Esophagus squamous epithelium (tissue), 5 donors: ENCODE measurements at places on chromosomes 12 and 14.
A peak's percentile ranks its signal among the peaks of the same experiment; 100 is the strongest.

GRCh38 chr12:91616416-91616815 lies 433.8 kb upstream of the DCN start:
- no peak overlapping the region for H3K27ac ChIP-seq
- no peaks in the 10 kb centered on the region for H3K27me3 ChIP-seq
- H3K4me1 ChIP-seq, result no peaks in the 10 kb centered on the region
- H3K4me3 ChIP-seq, result no peak overlapping the region
- no peak for DNase-seq

DNA sequence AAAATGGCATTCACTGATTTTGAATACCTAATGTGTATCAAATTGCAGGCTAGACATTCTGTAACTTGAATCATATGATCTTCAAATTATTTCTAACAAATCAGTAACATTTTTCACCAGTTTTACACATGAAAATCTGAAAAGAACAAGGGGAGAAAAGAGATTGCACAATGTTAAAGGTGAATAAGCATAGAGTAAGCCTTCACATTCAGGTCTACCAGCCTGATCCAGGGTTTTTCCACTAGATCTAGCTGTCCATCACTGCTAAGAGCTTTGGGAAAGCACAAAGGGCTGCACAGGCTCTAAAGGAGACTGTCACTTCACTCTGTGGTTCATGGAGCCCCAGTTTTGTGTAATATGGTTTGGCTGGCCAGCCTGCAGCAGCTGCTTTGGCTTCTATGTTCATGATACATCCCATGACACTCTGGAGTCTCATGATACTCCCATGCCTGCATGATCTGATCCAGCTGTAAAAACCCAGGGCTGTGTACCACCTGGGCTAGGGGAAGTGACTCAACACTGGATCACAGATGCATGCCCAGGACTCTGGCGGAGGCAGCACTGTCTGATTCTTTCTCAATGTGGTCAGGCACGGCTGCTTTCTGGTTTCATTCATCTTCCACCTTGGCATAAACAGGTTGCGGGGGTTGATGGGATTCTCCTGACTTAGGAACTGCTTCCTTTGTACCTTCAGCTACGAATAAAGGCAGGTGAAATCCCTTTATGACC lies 859.7 kb downstream of the GALC start:
- no peak for DNase-seq
- no peaks in the 10 kb centered on the region for H3K27me3 ChIP-seq
- H3K36me3 ChIP-seq, result no peaks in the 10 kb centered on the region
- no peak overlapping the region for H3K27ac ChIP-seq

GRCh38 chr12:65845751-65846537 lies 21.7 kb downstream of the HMGA2 start:
- H3K27me3 ChIP-seq, result no peaks in the 10 kb centered on the region
- no peak overlapping the region for H3K4me3 ChIP-seq
- no peaks in the 10 kb centered on the region for H3K4me1 ChIP-seq
- H3K36me3 ChIP-seq, result no peaks in the 10 kb centered on the region
- no peak overlapping the region for H3K27ac ChIP-seq
- DNase-seq, result no peak

GRCh38 chr12:111337371-111337770 lies 31.5 kb downstream of the PHETA1 start:
- no peaks in the 10 kb centered on the region for H3K27me3 ChIP-seq
- H3K36me3 ChIP-seq, result no peaks in the 10 kb centered on the region
- DNase-seq, result no peak
- H3K4me1 ChIP-seq, result no peaks in the 10 kb centered on the region

GRCh38 chr14:59870277-59871165 lies at the start of gene RTN1:
RTN1 (minus strand) TSS chr14:59870776; CDS start chr14:59870630, 146 bp downstream.
- DNase-seq, result no peak
- no peaks in the 10 kb centered on the region for H3K36me3 ChIP-seq
- peak within 1 kb of the TSS; percentile 71 for H3K4me3 ChIP-seq
- H3K27me3 ChIP-seq, result peaks cover 74% of the 10 kb centered on the region

- H3K36me3 ChIP-seq, result no peaks in the 10 kb centered on the region
- no peak overlapping the region for H3K4me3 ChIP-seq
- peaks cover 83% of the 10 kb centered on the region for H3K4me1 ChIP-seq
These were observed 7.5 kb upstream of the AQP2 start for GRCh38 chr12:49942921-49943624.

GRCh38 chr14:43803076-43803689 lies 703.9 kb downstream of the FSCB start:
- no peaks in the 10 kb centered on the region for H3K27me3 ChIP-seq
- no peaks in the 10 kb centered on the region for H3K4me1 ChIP-seq
- no peak overlapping the region for H3K4me3 ChIP-seq
- no peaks in the 10 kb centered on the region for H3K36me3 ChIP-seq
- no peak overlapping the region for H3K27ac ChIP-seq

DNA sequence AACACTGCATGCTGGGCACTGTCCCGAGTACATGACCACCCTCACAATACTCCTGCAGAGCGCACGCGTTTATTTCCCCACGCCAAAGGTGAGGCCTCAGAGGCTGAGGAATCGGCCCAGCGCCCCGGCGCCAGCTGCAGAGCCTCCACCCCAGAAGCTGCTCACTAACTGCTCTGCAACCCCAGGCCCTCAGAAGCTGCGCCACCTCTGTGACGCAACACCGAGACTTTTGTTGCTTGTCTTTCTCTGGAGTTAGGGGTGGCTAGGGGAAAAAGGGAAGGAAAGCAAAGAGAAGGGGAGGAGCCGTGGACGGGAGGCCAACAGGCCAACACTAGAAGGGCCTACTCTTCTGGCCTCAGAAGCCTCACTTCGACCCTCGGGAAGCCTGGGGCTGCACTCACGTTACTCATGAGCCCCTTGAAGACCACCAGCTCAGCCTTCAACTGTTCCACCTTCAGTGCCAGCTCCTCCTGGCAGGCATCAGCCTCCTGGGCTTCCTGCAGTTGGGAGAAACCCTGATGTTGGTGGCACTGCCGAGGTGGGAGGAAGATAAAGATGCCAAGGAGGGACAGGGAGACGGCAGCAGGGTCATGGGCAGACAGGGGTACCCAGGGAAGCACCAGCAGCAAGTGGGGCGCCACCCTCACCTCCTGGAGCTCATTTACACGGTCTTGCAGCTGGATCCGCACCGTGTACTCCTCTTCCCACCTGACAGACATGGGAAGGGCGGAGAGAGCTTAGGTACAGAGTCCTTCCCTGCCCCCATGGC lies 5.4 kb downstream of the IFFO1 start:
- peaks cover 50% of the 10 kb centered on the region for H3K4me1 ChIP-seq
- DNase-seq, result no peak
- H3K36me3 ChIP-seq, result peaks cover 55% of the 10 kb centered on the region
- H3K4me3 ChIP-seq, result no peak overlapping the region
- peak overlapping the region; percentile 83 for H3K27ac ChIP-seq

DNA sequence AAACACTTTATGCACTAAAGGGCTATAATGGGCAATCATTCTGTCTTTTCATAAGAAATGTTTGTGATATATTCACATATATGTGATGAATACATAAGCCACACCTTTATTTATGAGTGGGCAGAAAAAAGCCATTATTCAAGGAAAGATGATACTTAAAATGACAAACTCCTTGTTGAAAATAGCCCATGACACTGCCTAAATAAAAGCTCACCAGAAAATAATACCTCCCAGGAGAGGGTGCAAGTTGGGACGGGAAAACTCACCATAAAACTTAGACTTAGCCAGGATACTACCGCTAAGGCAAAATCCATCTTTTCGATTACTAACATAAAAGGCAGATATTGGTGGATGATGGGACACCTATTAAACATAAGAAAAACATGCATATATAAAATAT lies 35.8 kb upstream of the BBS10 start:
- no peaks in the 10 kb centered on the region for H3K27me3 ChIP-seq
- no peaks in the 10 kb centered on the region for H3K36me3 ChIP-seq
- H3K4me3 ChIP-seq, result no peak overlapping the region
- H3K27ac ChIP-seq, result no peak overlapping the region
- peaks cover 14% of the 10 kb centered on the region for H3K4me1 ChIP-seq

DNA sequence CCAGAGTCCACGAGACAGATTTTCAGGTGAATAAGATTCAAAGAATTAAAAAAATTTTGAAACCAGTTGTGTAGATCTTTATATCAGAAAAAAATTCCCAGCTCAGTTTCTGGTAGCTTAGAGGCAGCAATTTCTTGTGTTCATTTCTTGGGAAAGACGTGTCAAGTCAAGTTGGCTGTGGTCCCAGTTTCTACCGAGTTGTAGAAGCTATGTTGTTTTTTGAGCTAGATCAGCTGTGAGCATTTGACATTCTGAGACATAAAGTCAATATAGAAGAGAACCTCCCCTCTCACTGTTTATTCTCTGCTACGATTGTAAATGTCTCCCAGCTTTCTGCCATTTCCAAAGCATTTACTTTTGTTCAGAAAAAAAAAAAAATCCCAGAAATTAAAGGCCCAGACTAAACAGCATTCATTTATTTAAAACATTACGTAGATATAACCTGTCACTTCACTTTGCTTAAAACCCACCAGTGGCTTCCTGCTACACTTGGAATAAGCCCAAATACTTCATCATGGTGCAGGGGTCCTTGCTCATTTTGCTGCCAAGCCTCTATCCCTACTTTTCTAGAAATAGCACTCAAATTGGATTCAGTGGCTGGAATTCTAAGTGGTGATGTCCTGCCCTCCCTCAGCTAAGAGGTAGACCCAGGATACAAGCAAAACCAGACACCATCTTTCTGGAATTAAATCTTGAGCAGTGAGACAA lies 20.6 kb upstream of the PYGL start:
- H3K36me3 ChIP-seq, result no peaks in the 10 kb centered on the region
- peaks cover 27% of the 10 kb centered on the region for H3K4me1 ChIP-seq
- no peak overlapping the region for H3K27ac ChIP-seq

- H3K27me3 ChIP-seq, result no peaks in the 10 kb centered on the region
- no peak for DNase-seq
- no peaks in the 10 kb centered on the region for H3K36me3 ChIP-seq
- H3K4me3 ChIP-seq, result no peak overlapping the region
- H3K4me1 ChIP-seq, result no peaks in the 10 kb centered on the region
These were observed 55.9 kb upstream of the DIO3 start for GRCh38 chr14:101505236-101505970.

DNA sequence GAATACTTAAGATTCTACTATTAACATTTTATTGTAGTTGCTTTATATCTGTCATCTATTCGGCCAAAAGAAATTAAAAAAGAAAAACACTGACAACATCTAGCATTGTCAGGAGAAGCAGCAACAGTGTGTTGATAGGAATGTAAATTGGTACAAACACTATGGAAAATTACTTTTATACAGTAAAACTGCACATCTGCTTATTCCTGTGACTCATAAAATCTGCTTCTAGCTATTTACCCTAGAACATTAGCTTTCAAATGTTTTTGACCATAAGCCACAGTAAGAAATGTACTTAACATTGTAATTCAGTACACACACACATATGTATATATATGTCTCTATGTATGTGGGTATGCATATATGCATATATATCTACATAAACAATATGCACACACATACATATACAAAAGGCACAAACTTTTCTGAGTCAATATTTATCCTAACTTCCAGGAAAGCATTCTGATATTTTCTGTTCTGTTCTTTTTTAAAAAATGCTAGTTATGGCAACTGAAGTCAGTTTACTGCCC lies 278.9 kb upstream of the GARIN2 start:
- DNase-seq, result no peak
- H3K4me3 ChIP-seq, result no peak overlapping the region
- H3K27me3 ChIP-seq, result no peaks in the 10 kb centered on the region
- no peaks in the 10 kb centered on the region for H3K36me3 ChIP-seq

- H3K4me3 ChIP-seq, result no peak overlapping the region
- H3K4me1 ChIP-seq, result peaks cover 4% of the 10 kb centered on the region
- H3K27ac ChIP-seq, result no peak overlapping the region
- no peak for DNase-seq
- H3K36me3 ChIP-seq, result no peaks in the 10 kb centered on the region
These were observed 70.1 kb upstream of the HIF1A start for GRCh38 chr14:61625165-61625564.

- no peaks in the 10 kb centered on the region for H3K36me3 ChIP-seq
- DNase-seq, result no peak
- H3K4me3 ChIP-seq, result no peak overlapping the region
- H3K27me3 ChIP-seq, result no peaks in the 10 kb centered on the region
These were observed 66.1 kb upstream of the ZDHHC17 start for GRCh38 chr12:76697849-76698248.

DNA sequence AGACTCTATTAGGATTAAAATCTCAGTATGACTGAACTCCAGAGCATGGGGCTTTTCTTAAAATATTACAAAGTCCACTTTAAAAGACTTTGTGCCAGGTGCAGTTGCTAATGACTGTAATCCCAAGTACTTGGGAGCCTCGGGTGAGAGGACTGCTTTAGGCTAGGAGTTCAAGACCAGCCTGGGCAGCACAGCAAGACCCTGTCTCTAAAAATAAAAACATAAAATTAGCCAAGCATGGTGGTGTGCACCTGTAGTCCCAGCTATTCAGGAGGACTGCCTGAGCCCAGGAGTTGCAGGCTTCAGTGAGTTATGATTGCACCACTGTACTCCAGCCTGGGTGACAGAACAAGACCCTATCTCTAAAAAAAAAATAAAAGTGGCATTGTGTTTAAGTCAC lies 33.2 kb downstream of the ATF7 start:
- H3K36me3 ChIP-seq, result no peaks in the 10 kb centered on the region
- no peak for DNase-seq
- no peak overlapping the region for H3K27ac ChIP-seq
- no peak overlapping the region for H3K4me3 ChIP-seq
- H3K27me3 ChIP-seq, result no peaks in the 10 kb centered on the region
